ENCODE measurements at places on chromosomes 1 and 21.

DNA sequence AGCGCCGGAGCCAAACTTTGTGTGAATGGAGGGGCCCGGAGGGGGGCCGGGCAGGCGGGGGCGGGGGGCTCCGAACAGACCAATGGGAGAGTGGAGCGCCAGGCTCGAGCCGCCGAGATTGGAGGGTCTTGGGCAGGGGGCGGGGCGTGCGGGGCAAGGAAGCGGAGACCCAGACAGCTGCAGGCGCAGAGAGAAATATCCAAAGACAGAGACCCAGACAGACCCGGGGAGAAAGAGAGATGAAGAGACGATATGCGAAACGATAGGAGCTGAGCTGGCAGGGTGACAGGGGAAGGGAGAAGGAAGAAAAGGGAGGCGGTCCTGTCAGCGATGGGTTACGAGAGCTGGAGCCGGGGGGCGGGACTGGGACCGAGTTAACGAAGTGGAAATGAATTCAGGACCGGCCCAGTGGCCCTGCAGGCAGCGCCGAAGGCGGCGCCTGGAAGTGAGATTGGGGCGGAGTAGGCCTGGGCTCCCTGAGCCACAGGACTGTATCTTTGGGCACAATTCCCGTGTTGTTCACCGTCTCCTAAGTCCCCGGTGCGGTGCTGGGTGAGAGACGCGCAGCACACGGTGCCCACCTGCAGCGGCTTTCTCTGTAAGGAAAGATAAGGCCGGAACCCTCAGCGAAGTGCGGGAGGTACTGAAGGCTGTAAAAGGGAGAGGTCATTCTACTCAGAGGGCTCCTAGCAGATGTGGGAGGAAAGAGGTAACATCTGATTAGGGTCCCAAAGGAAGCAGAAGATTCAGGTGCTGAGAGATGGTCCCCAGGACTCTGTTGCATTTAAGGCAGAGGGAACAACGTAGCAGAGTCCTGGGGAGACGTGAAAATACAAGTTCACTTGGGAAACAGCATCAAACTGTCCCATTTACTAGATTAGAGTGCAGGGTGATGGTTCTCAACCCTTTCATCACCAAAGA, 543 bp upstream of the KCNJ10 start:
- no peaks in the 10 kb centered on the region for H3K36me3 ChIP-seq
- H3K27me3 ChIP-seq: peaks cover 68% of the 10 kb centered on the region
- peak; percentile 53 for DNase-seq
- no peak overlapping the region for H3K27ac ChIP-seq
- peaks cover 8% of the 10 kb centered on the region for H3K4me1 ChIP-seq
- peak overlapping the region; percentile 52 for H3K4me3 ChIP-seq

DNA sequence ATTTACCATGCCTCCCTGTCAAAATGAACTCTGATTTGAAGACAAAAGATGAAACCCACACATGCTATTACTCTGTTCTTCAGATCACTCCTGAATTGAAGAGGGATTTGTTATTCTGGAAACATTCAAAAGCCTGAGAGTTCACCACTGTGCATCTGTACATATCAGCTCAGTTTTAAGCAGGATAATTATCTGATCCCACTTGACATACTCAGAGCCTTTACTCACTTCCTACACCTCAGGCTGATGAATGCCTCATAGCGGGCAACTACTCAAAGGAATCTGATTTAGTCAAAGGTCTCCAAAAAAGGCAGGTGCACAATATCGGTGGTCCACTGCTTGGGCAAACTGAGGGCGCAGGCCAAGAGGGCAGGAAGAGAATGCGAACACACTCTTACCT, 47.5 kb upstream of the LPAR3 start:
- H3K27me3 ChIP-seq: no peaks in the 10 kb centered on the region
- H3K27ac ChIP-seq: no peak overlapping the region
- H3K4me3 ChIP-seq: no peak overlapping the region
- no peaks in the 10 kb centered on the region for H3K36me3 ChIP-seq
- DNase-seq: no peak

GRCh38 chr1:243316366-243316989, 60.6 kb downstream of the SDCCAG8 start:
- H3K36me3 ChIP-seq: peaks cover 14% of the 10 kb centered on the region
- no peak overlapping the region for H3K27ac ChIP-seq
- H3K4me1 ChIP-seq: no peaks in the 10 kb centered on the region
- H3K27me3 ChIP-seq: no peaks in the 10 kb centered on the region

DNA sequence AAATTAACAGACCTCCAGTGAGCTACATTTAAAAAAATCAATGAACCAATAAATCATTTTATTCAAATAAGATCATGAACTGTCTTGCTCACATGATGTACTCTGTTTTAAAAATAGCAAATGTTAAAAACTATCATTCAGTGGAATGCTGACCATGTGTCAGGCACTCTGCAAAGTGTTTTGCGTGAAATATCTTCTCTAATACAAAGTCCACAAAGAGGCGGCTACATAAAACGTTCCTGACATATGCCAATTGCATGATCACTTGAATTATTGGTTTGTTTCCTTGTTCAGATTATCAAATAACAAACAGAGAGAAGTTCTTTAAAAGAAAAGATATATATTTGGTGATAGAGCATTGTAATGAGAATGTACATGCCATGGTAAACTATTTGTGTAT, 10.7 kb downstream of the FMO2 start:
- no peaks in the 10 kb centered on the region for H3K27me3 ChIP-seq
- no peak for DNase-seq
- H3K4me3 ChIP-seq: no peak overlapping the region
- H3K4me1 ChIP-seq: no peaks in the 10 kb centered on the region
- H3K36me3 ChIP-seq: no peaks in the 10 kb centered on the region
- no peak overlapping the region for H3K27ac ChIP-seq

DNA sequence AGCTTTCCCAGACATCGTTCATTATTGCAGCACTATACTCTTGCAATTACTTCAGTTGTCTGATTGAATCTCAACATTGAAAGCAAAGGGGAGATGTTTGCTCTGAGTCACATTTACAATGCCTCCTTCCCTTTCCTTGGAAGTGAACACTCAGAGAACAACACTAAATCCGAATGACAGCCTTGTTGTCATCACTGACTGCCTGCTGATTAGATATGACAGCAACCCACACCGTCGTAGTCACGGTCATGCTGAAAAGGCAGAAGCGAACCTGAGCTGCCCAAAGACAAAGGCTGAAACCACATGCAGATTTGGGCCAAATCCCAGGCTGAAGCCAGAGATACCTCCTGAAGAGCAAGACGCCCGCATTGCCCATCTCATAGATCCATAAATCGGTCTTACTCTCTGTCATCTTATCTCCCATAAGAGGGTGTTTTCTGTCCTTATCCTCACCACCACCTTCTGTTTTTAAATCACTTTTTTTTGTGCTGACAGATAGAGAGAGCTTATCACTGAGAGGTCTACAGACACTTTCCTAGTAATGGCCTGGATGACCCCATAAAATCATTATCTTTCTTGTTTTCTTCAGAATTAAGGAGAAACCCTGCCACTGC, 47.5 kb downstream of the TMCO4 start:
- H3K27me3 ChIP-seq: no peaks in the 10 kb centered on the region
- H3K4me3 ChIP-seq: no peak overlapping the region
- H3K27ac ChIP-seq: no peak overlapping the region
- DNase-seq: no peak
- H3K36me3 ChIP-seq: no peaks in the 10 kb centered on the region

DNA sequence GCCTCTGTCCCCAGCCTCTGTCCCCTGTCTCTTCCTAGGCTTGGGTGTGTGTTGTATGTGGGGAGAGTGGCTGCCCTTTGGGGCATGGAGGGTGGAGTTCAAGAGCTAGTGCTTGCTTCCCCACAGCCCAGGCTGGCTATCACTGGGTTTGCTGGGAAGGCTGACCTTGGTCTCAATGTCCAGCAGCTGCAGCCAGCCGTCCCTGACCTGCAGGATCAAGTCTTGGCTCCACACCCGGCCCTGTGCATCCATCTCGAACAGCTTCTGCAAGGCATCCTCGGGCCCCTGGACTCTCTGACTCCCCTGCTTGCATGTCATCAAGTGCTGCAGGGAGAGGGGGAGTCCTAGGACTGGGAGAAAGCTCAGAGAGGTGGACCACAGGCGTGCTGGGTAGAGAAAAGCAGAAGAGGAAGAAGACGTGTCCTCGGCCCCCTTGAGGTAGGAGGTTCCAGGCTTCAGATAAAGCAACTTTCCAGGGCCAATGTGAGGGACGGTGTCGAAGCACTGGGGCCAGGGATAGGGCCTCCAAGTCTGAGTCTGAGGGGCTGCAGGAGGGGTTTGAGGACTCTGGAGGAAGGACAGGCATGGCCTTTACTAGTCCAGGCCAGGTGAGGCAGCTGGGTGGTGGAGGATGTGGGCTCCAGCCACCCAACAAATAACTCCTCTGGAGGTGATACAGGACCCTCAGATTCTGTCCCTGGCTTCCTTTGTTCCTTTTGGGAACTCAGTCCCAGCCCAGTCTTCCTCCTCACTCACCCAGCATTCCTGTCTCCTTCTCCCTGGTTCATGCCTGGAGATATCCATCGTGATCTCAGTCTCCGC, 4.0 kb downstream of the EPS8L3 start:
- no peaks in the 10 kb centered on the region for H3K27me3 ChIP-seq
- DNase-seq: no peak
- H3K27ac ChIP-seq: no peak overlapping the region
- H3K4me1 ChIP-seq: no peaks in the 10 kb centered on the region

DNA sequence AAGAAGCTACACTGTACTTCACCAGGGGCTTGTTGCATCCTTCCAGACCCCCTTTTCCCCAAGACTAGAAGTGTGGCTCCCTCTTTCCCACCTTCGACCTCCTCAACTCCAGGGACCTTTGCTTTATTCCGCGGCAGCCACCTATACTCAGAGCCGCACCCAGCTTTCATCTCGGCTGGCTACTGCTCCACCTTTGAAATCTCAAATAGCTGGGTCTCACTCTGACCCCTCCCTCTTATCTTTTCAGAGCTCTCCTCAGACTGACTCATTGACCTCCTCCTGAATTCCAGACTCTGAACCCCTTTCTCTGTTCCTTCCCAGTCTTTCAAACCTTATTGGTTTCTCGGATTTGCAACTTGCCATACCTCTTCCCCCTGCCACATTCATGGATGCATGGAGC, 144.7 kb upstream of the JUN start:
- no peak overlapping the region for H3K27ac ChIP-seq
- H3K4me1 ChIP-seq: no peaks in the 10 kb centered on the region
- no peak for DNase-seq

- DNase-seq: no peak
- H3K4me3 ChIP-seq: no peak overlapping the region
- peaks cover 12% of the 10 kb centered on the region for H3K4me1 ChIP-seq
- no peak overlapping the region for H3K27ac ChIP-seq
Measured at GRCh38 chr1:198912046-198912445, 273.2 kb downstream of the PTPRC start.

DNA sequence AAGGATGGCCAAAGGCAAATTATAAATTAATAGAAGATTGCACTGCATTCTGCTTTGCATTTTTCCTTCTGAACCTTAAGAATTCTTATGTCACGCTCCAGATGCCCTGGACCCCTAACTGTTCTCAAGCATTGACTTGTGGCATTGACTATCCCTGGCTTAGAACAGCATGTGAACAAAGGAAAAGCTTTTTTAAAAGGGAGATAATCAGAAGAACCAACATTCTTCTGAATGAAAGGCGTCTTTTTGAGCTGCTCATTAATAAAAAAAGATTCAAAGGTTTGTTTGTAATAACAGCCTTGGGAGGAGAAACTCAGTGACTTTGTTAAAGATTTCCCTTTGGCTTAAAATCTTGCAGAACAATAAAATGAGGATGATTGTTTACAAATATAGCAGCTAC, 105.5 kb downstream of the TNNI3K start:
- H3K4me3 ChIP-seq: no peak overlapping the region
- DNase-seq: no peak
- H3K36me3 ChIP-seq: no peaks in the 10 kb centered on the region
- no peak overlapping the region for H3K27ac ChIP-seq

DNA sequence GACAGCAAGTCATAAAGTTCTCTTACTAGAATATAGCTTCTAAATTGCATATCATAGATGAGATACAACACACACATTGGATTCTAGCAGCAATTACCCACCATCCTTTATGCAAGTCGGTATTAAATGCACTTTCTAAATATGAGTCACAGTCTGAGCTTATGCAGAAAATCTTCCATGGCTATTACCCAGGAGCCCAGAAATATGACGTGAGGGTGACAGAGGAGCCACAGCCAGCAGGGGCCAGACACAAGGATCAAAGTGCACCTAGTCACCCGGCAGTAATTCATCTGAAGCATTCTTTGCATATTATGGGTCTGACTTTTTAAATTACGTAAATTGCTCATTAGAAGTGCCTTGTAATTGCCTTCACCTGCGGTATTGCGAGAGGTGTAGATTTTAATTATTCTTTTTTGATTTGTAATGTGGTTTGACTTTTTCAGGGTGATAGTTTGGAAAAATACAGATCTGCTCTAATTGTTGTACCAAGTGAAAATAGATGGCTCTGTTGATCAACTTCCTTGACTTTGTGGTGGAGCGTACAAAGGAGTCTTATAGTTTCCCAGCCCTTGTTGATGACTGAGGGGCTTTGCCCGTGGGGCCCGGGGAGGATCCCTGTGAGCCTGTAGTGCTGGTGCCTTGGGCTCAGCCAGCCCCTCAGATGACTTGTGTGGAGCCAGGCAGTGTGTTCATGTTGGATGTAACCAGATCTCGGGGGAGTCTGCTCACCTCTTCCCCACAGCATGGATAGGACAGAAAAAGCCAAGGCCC, 470.0 kb upstream of the VAMP3 start:
- no peaks in the 10 kb centered on the region for H3K36me3 ChIP-seq
- DNase-seq: no peak
- no peaks in the 10 kb centered on the region for H3K4me1 ChIP-seq
- H3K27ac ChIP-seq: no peak overlapping the region
- peaks cover 2% of the 10 kb centered on the region for H3K27me3 ChIP-seq

DNA sequence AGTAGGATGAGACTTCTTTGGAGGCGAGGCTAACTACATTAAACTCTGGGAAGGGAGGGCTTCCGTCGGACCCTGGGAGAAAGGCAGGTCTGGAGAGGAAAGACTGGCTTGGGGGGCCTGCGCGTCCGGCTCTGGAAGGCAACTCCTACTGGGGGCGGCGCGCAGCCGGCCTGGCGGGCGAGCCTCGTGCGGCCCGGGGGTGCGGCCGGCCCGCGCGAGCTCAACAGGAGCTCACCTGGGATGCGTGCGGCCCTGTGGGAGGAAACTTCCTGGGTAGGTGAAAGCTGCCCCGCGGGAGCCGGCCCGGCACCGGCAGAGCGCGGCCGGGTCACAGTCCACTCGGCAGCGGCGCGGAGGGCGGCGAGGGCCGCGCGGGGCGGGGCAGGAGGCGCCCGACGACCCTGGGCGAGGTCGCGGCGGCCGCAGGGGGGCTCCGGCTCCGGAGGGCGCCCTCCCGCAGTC, 449 bp downstream of the EPS15 start:
- H3K4me3 ChIP-seq: peak overlapping the region; percentile 74
- peaks cover 7% of the 10 kb centered on the region for H3K4me1 ChIP-seq
- no peaks in the 10 kb centered on the region for H3K27me3 ChIP-seq
- no peak for DNase-seq
- peak overlapping the region; percentile 68 for H3K27ac ChIP-seq

GRCh38 chr1:10623686-10624145, 149.0 kb downstream of the PEX14 start:
- DNase-seq: no peak
- no peak overlapping the region for H3K27ac ChIP-seq
- H3K36me3 ChIP-seq: peaks cover 5% of the 10 kb centered on the region
- H3K27me3 ChIP-seq: no peaks in the 10 kb centered on the region
- no peaks in the 10 kb centered on the region for H3K4me1 ChIP-seq

Measured in thymus (tissue), 14 donors.